ENCODE measurements at places on chromosomes 7 and 10.

GRCh38 chr7:140581411-140581810, 59.2 kb downstream of the DENND2A start:
- DNase-seq = no peak

DNA sequence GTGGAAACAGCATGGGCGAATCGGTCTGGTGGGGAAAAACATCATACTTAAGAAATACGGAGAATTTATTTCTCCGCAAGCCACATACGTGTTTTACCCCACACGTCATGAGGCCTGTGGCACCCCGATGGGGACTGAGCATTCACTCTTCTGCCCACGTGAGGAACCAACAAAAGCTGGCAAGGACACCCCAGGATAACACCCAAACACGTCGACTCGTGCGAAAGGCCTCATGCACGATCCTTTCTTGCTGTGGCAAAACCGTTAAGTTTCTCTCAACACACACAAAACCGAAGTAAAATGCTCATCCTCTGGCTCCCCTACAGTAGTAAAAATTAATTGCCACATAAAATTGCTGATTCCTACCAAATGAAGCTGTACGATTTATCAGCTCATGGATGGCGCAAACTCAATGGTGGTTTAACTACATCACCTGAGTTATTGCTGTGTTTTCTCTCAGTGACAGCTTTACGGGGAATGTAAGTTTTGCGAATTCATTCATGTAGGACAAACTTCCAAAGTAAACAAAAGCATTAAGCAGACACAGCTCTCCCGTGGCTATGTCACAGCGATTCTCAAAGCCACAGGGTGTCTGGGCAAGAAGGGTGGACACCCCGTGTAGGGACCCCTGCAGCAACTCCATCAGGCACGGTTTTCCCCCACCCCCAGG, 97.0 kb downstream of the CTBP2 start:
- DNase-seq = no peak

DNA sequence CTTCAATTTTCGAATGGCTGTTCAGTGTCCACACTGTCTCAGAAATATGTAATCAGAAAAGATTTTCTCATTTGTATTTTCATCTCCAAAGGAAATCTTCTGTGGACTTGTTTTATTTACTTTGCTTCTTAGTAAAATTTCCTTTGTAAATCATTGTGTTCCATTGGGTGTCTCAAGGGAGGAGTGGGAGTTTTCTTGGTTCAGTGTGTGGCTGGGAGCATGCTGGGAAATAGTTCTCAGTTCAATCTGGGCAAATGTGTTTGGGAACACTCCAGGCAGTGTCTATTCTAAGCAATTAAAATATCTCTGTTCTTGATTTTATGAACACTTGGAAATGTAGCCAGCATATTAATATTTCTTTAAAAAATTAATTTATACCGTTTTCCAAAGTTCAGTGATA, 1019.8 kb downstream of the CNTNAP2 start:
- DNase-seq = no peak

DNA sequence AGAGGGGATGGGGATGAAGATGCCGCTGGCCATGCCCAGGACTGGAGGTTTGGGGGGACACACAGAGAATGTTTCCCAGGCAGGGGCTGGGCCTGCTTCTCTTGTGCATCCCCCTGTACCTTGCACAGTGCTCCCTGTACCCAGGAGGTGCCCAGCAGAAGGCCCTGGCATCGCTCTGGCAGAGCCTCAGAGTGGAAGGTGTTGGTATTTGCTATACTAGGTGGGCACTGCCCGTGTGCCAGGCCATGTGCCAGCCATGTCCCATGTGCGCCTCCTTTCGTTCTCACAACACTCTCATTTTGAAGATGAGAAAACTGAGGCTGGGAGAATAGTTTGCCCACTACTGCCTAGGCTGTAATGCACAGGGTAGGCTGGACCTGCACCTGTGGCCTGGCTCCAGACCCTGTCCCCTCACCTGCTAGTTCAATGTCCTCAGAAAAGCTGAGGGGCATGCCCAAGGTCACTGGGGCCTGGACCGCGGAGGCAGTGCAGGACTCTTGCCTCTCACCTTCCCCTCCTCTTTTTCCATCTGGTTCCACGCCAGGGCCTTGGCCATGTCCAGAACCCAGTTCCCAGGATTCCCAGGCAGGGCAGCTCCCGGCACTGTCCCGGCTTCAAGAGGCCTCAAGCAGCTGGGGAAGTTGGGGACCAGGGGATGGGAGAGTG, 64.7 kb downstream of the GOLGA7B start:
- no peak for DNase-seq

- DNase-seq = no peak
Measured at GRCh38 chr10:49370326-49371100, 25.4 kb downstream of the DRGX start.

DNA sequence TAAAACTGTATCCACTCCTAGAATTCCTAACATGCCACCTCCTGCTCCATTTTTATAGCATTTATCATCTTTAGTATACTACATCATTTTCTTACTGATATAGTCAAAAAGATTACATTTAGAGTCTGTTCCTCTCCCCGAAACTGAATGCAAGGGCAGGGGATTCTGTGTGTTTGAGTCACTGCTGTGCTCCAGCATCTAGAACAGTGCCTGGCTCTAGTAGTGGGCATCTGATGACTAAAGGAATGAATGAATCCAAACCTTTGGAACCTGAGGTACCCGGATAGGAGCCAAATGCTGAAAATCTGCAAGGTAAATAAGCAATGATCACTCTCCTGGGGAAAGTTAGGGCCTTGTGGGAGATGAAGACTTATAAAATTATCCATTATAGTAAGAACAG, 18.9 kb downstream of the GOT1 start:
- no peak for DNase-seq

Data from stimulated activated CD4-positive, alpha-beta T cell treated with anti-CD3 and anti-CD28 coated beads, Interleukin-15, amount 100 ng/mL, for 1 hour (primary cell).